ENCODE measurements at places on chromosomes 3 and 15.

DNA sequence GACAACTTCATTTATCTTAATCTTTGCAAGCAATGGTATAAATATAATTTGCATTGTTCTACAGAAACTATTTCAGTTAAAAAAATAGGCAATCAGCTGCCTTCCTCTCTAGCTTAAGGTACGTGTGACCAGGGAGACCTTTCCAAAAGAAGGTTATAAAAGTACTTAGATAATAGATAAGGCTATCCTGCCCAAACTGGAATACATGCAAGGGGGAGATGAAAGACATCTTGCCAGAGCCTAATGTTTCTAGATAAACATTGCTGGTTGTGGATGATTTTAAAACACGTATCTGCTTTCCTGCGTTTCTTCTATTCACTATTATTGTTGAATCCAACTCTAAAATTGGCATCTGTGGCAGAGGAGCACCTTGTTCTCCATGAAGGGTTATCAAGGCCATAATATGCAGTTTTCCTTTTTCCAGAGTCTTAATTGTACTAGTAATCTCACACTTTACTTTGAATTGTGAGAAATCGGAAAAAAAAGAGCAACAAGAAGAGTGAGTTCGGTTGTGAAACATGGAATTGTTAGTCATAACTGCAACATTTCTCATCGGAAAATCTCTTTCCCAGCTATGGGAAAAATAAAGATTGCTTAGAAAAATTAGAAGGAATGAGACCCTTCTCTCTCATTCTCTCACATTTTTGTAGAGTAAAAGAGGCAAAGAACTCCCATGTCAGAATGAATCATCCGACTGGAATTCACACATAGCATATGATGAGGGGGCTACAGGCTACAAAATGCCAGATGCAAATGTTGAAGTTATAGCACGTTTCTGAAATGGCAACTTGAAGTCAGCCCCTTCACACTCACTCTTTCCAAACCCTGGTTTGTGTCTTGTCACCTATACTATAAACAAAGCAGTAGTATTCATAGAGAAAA lies 936.1 kb upstream of the NR2F2 start:
- no peak for DNase-seq

GRCh38 chr3:8981296-8981695 lies 18.0 kb upstream of the RAD18 start:
- no peak for DNase-seq

DNA sequence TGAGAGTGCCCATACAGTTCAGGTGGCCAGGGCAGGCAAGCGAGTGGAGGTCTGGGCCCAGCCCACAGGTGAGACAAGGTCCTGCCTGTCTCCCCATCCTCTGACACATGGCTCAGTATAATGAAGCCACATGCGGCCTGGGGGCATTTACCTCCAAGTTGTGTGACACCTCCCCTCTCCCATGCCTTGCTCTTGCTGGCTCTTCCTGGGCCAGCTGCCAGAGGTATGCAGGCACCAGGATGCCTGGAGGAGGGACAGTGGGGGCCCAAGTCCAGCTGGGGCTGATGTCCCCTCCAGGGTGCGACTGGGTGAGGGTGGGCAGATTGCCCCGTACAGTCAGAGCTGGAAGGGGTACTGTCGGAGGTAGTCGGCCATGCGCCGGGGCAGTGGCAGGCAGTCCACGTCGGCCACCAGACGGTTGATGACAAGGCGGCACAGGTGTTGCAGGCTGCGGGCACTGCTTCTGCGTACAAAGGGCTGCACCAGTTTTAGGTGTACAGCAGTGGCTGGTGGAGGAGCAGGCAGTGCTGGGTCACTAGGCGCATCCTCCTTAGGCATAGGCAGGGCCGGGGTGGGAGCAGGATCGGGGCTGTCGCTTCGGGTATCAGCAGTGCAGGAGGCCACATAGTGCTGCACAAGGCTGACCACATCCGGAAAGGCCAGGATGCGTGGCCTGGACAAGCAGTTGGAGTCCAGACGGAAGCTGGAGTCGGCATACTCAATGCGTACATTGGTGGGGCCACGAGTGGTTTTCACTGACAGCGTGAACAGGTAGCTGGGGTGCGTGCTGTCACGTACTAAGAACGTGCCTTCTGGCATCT lies 4.1 kb downstream of the CISH start:
- no peak for DNase-seq

DNA sequence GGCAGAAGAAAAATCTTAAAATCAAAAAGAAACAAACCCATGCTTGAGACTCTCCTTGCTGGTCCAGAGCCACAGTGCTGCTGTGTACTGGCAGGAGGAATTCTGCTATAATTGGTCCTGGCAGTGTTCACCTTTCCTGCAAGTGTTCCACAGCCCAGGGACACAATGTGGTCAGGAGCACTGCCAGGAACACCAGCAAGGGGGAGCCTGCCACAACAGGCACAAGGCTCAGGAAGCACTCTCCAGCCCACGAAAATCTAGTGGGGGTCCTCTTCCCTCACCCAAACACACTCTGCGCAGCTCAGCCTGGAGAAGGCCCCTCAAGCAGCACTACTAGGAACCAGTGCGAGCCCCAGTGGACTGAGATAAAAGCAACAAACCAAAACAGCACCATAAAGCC lies 92.9 kb downstream of the UBE3A start:
- no peak for DNase-seq

Measured in NCI-H1105 (cell line).